NCI-H526 treated with DMSO at 0.1 percent for 48 hours (cell line): ENCODE measurements at places on chromosomes 13 and 19.

DNA sequence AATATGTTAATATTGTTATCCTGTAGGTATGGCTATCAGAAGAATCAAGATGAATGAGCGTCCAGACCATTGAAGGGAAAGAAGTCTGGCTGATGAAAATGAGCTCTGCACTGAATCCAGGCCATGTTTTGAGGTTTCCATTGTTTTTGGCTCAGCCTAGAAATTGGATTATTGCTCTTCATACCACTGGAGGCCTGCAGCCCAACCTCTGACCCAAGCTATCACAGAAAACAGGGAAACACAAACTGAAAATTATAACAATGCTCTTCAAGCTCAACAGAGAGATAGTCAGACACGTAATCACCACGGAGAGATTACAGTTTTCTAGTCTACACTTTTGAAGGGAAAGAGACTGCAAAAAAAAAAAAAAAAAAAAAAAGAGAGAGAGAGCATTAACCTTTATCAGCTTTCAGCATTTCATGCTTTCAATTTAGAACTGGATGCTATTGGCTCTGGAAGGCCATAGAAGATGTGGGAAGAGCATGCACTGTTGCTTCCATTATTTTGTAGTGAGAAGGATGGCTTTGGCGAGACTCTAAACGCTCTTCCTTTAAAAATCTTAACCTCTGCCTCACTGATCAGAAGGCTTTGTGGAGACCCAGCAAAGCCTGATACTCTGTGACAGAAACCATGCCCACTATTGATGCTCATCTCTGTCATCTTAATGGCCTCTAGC, 10.8 kb downstream of the EDNRB start:
- DNase-seq = no peak

DNA sequence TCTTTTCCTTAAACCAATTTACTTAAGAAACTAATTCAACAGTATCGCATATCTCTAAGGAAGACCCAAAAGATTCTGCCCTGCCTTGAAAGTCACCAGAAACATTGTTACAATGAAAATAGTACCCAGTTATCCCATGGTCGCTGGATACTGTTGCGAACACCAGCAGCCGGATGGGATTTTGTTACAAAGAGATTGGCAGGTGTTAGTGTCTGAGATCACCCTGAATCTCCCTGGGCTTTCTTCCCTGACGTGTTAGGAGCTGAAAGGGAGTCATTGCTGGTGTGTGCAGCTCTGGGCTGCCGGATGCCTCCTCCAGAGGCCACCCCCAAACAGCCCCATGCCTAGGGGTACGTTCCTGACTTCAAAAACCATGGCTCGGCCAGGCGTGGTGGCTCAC, 38.2 kb downstream of the PTPRS start:
- DNase-seq = no peak

- no peak for DNase-seq
These were observed 42.5 kb downstream of the DNM2 start for GRCh38 chr19:10760273-10760944.

DNA sequence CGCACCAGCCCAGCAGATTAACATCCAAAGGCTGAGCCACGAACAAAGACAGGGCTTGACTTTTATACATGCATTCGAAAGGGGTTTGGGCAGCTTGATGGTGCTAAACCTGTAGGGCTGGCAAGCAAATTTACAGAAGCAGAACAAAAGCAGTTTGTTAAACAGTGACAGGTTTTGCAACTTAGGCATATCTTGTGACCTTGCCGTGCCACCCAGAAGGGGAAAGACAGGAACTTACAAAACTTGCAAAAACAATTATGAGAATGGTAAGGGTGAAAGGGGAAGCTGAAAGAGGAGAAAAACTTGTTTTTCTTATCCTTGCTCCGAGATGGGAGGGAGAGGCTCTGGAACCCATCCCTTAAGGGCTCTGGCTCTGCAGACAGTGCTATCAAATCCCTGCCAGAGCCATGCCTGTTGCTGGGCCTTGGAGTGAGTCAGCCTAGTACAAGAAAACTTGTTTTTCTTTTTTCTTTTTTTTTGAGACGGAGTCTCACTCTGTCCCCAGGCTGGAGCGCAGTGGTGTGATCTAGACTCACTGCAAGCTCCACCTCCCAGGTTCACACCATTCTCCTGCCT, 1325.2 kb upstream of the PRR20A start:
- DNase-seq = no peak

- DNase-seq = no peak
These were observed 232.9 kb downstream of the FOXO1 start for GRCh38 chr13:40433577-40433976.

- no peak for DNase-seq
These were observed 11.5 kb upstream of the ACOD1 start for GRCh38 chr13:76936763-76937162.

DNA sequence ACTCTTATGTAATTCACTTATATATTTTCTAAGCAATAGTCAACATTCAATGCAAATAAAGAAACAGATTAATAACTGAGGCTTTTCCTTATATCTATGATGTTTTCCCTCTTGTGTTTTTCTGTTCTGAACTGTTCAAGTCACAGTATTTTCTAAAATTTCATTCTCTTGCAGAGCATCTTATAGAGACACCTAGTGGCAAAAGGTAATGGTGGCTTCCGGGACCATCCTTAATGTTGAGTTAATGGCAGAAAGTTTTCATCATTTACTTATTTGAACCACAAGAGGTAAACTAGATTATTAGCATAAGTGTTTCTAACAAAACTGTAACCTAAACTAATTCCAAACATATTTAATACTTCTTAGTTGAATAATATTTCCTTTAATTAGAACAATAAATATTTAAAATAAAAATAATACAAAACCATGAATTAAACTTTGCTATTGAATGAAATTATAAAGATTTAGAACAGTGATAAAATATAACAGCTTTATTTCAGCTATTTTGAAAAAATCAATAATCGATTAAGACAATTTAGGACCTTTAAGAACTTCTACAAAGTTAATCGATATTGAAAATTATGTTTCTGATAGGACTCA, 1.7 kb upstream of the SLITRK5 start:
- DNase-seq = peak; percentile 75

DNA sequence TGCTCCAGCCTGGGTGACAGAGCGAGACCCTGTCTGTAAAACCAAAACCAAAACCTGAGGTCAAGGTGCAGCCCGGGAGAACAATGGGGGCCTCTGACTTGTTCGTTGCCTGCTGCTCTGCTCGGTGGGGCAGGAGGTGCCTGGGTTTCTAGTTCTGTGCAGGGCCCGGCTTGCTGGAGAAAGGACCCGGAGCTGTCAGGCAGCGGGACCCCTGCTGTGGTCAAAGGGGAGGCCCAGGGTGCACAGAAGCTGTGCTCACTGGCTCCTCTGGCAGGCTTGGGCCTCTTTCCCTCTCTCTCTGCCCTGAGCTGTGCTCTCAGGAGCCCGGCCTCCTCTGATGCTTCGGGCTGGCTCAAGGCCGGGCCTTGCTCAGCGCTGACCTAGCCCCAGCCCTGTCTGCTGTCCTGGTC, 3.5 kb downstream of the LRP3 start:
- no peak for DNase-seq

DNA sequence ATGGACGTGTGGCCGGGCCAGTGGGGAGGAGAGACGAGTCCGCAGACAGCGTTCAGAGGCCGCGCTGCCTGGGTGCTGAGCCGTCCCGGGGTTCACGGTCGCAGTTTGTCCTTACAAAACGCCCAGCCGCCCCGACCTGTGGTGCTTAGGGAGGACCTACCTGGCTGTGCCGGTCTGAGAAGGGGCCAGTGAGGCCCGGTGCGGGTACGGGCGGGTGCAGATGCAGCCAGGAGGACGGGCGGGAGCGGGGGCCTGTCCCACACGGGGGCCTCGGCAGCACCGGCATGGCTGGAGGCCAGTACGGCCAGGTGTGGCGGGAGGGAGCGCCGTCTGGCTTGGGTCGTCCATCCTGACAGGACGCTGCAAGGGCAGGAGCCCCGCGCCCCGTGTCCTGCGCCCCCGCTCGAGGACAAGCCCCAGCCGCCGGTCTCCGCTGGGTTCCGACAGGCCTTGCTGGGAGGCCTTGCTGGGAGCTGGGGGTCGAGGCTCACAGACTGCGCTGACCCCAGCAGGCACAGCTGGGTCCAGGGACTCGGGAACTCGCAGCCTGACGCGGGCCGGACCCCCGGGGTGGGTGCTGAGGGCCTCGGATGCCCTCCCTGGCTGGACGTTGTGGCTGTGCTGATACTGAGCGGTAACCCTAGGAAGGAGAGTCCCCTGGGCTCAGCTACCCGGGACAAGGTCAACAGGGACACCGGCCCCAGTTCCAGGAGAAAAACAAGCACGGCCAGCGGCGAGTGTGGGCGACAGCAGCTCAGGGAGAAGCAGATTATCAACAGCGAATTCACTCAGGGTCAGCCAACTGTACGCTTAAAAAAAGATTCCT, 5.3 kb upstream of the PROZ start:
- peak; percentile 83 for DNase-seq

DNA sequence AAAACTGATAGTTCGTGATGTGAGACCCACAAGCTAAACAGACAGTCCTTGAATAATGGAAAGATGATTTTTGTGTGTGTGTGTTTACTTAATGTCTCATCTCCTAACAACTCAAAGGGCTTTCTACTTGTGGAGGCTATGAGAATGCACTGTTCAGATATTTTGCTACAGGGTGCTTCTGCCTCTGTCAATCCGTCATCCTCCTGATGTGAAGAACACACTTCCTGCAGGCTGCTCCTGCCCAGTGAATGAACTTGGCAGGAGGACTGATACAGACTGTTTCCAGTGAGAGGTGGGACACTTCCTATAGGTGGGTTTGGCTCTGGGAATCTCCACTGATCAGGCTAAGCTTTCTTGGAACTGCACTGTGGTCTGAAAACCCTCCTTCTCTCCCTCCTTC, 168.4 kb upstream of the STARD13 start:
- DNase-seq = no peak

DNA sequence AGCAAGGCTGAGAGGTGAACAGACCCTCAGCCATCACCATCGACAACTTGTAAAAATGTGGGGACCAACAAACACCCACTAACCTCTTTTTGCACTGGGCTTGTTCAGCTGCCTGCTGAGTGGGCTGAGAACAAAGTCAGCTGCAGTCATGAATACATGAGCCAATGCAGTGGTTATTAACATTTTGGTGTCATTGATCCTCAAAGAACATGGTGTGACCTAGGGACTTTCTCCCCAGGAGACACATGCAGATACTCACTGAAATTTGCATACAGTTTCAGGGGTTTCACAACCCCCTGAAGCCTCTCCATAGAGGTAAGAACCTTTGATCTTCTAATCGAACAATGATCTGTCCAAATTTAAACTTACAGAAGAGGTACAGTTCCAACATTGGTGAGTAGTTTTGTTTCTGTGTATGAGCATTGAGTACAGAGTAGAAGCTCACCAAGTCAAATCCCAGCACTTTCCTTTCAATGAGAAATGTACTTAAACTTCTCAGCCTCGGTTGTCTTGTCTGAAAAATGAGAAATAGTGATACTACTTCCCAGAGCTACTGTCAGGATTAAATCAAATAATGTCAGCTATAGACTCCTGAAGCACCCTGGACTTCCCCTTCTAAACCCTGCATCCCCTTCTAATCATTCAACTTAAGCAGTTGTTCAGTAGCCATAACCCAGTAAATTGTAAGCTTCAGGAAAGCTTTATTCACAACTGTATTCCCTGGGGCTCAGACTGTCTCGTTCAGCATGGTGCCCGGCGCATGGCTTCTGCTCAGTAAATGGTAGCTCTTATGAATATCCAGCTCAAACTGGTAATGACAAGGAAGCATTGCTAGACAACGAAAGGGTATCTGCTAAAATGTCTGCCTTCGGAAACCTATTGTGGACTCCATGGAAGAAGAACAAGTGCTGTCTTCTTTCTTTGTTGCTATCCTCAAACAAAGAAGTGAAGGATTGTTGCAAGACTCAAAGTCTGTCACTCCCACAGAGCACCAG, 148.7 kb downstream of the FOXO1 start:
- no peak for DNase-seq

- no peak for DNase-seq
These were observed 582.6 kb downstream of the SLITRK6 start for GRCh38 chr13:85216576-85216975.

DNA sequence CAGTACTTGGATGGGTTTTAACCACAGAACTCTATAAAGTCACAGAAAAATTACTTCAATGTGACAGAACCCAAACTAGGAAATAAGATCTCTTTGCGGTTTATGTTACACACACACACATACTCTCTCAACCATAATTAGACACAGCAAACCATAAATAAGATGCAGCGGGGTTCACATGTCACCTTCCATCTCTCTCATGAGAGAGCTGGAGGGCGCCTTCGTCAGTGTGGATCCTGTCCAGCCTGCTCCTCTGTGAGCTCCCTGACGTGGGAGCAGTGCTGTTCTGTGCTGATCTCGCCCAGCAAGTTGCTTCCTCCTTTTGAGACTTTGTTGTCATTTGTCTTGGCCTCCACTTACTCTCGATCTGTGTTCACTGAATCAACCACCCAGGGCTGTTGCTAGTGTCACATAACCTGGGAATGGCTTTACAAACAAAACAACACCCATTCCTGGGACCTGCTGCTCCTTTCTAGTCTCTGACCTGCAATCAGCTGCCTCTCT, 204.9 kb upstream of the KL start:
- no peak for DNase-seq

DNA sequence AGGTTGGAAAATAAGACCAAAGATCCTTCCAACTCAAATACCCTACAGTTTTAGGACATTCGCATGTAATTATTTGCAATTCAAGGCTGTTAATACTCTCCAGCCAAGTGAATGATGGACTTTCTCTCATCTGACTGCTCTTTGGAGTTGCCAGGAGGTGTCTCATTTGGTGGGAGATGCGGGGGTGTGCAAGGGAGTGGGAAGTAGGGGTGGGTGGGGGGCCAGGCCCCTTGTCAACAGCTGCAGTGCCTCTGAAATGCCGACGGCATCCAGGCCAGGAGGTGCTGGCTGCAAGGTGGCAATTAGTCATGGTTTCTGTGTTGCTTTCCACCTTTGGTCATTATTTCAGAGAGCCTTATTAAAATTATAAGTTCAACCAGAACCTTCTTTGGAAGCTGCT, 121.5 kb downstream of the KL start:
- DNase-seq = no peak

GRCh38 chr13:64782466-64782865, 2447.7 kb downstream of the PCDH9 start:
- DNase-seq = no peak

GRCh38 chr13:109246001-109246400, 540.4 kb downstream of the IRS2 start:
- DNase-seq = no peak

DNA sequence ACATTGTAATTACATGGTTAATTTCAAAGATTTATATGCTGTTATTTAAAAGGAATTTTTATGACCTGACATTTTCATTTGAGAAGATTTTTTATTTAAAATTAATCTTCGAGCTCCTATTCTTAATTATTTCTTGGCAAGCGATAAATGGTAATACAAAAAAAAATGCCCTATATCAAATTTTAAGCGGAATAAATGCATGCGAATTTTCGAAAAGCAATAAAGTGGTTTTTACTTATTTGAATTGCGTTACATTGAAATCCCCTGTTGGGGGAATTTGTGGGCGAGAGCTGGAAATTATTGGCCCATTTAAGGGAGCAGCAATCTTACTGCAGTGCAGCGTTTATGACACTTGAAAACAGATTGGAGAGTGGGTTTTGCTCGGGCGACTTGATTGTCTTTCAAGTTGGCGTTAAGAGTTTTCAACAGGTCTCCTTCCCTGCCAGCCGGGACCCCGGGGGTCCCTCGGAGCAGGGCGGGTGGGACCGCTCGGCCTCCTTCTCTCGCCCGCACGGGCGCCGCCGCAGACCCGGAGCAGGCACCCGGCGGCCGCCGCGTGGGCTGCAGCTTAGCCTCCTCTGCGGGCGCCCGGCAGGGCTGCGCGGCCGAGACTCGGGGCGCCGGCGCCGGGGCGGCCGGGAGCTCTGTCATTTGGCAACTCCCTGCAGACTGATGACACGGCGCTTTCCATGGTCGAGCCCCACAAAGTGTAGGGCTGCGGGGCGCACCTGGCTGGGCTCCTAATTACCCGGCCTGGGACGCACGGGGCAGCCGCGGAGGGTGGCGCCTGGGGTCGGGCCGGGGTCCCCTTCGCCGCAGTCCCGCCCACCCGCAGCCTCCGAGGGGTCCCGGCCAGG, 255.1 kb upstream of the SOX21 start:
- no peak for DNase-seq
